ENCODE measurements at places on chromosomes 5 and 9.

DNA sequence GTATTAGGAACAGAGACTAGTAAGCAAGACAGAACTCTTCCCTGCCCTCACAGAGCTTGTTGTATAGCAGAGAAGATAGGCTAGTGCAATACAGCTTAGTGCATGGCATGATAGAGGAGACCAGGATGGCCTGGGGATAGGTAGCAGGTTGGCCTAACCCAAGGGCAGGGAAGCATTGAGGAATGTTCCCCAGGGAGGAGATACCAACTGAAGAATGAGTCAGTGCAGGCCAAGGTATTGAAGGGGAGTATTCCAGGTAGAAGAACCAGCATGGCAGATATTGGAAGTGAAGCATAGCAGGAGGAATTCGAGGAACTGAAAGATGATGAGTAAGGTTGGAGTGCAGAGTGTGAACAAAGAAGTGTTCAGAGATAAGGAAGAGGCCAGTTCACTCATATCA is 138.6 kb upstream of the DHFR start:
- no peak for DNase-seq

- peak; percentile 22 for DNase-seq
These were observed 92.4 kb downstream of the ARL15 start for GRCh38 chr5:54217826-54218503.

DNA sequence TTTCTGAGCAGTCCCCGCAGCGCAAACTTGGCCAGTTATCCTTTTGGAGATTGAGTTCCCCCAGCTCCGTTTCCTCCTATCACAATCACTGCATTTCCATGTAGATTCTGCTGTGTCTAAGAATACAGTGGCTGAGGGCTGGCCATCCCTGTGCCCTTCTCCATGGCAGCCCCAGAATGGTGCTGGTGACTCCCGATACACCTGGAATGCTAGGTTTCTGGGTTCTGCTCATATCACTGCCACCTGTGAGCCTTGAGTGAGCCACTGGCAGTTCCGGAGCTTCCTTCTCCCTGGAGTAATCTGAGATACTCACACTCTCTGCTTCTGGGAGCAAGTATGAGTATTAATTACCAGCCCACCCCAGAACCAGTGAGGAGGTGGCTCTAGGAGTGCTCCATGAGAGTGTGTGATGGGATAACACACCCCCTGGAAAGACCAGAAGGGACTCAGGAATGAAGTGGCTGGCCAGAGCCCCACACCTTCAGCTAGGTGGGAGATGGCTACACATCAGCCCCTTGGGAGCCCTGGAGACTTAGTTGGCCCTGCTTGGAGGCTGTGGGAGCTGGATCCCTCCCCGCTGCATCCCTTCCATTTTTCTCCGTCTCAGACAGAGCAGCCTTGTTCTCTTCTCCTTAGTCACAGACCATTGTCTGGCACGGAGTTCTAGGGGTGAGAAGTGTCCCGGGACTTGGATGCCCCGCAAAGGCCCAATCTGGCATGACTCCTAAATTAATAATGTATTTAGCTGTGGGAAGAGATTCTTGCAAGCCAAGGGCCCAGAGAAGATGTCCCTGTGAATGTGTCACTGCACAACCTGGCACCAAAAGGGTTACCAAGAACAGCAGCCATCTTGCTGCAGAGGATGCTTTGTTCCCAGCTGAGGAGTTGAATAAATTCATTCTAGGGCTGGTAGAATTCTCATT is 4.9 kb downstream of the PCDHGC5 start:
- no peak for DNase-seq

GRCh38 chr5:96433066-96433447 is at the start of gene PCSK1:
Gene PCSK1 (minus strand): TSS chr5:96433248. CDS start chr5:96433042, 206 bp downstream.
- no peak for DNase-seq

- DNase-seq, result peak; percentile 22
These were observed 87.0 kb downstream of the ANGPTL2 start for GRCh38 chr9:127035423-127035822.

- DNase-seq, result no peak
These were observed 364.6 kb downstream of the DMRT2 start for GRCh38 chr9:1414711-1415131.

DNA sequence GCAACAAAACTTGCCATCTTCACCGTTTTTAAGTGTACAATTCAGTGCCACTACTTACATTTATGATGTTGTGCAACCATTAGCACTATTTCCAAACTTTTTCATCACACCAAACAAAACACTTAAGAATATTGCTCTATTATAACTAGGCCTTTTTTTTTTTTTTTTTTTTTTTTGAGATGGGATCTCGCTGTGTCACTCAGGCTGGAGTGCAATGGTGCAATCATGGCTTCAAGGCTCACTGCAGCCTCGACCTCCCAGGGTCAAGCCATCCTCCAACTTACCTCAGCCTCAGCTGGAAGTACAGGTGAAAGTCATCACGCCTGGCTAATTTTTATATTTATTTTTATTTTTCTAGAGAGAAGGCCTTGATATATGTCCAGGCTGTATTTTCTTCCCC is 22.3 kb upstream of the LMNB1 start:
- no peak for DNase-seq

- peak; percentile 58 for DNase-seq
These were observed 138.8 kb downstream of the GRIA1 start for GRCh38 chr5:153629027-153629895.

- no peak for DNase-seq
These were observed 5.5 kb upstream of the RUSC2 start for GRCh38 chr9:35484406-35484805.

- no peak for DNase-seq
These were observed 342.3 kb downstream of the PLK2 start for GRCh38 chr5:58117542-58117941.

DNA sequence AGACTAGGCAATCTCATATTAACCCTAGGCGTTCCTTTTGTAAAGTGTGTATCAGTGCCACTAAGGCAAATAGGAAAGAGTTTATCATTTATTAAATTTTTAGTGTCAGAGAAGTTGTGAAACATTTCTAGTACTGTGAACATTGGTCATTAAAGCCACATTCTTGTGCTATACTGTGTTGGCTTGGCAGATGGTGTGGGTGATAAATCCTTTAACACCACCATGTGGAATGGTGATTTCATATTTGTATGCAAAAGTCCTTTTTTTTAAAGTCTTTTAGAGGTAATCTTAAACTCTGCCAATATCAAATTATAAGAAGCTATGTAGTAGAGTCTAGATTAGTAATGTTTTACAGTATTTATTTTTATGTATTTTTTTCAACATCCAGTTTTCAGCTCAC is 18.1 kb downstream of the SLC12A2 start:
- DNase-seq, result no peak

- peak; percentile 23 for DNase-seq
These were observed 28.6 kb upstream of the EPB41L4B start for GRCh38 chr9:109349421-109349846.

DNA sequence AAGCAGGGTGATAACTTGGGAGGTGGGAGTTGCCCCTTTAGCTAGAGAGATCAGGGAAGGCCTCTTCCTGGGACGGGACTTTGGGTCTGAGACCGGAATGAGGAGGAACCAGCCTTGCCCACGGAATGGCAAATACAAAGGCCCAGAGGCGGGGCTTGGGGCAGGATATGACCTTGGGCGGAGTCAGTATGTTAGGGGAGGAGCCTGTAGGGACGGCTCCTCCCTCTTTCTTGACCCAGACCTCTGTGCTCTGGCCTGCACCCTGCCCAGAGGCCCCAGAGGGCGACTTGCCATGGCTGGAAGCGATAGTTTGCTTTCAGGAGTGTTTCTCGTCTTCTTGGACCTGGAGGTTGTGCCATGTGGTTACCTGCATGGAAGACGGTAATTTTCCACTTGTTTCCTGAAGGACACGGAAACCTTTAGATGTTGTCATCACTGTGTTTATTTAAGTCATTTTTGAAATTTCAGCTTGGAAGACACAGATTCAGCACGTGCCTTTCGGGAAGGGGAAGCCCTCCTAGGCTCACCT is 85.6 kb downstream of the DAB2IP start:
- no peak for DNase-seq

DNA sequence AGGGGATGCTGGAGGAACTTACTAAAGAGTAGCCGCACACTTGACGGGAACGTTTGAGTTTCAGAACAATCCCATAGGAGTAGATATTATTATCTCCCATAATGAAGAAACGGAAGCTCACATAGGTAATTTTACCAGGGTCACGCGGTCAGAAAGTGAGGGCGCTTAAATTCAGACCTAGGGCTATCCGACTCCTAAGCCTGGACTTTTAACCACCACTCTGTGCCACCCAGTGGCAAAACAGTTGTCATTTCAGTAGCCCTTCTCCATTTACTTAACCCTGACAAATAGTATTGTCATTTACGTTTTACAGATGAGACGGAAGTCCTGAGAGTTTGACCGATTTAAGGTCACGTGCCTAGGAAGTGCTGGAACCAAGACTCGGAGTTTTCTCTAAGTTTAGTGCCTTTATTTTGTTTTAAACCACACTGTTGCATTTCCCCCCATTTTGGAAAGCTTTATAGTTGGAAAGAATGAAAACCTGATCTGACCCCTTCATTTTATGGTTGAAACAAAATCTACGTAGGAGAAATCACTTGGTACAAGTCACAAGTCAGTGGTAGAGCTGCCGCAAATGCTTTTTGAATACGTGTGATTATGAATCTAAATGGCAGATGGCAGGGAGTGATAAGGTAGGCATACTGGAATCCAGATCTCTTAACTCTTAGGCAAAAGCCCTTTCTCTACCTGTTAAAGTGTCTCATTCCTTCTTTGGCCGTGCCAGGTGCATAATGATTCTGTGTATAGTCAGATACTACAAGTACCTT is 650 bp downstream of the MRRF start:
- peak; percentile 17 for DNase-seq

DNA sequence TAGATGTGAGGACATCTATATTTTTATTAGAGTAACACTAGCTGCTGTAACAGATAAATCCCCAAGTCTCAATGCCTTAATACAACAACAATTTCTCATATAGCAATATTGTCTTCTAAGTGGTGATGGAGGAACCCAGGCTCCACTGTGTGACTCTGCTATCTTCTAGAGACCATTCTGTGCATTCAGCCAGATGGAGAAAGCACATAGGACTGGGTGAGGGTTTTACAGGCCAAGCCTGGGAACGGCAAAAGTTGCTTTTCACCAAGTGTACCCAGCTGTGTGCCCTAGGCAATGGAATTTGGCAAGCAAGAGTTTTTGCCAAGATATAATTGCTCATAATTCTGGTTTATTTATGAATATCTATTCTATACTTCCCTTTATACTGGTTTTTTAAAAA is 11.7 kb downstream of the RBM22 start:
- no peak for DNase-seq

DNA sequence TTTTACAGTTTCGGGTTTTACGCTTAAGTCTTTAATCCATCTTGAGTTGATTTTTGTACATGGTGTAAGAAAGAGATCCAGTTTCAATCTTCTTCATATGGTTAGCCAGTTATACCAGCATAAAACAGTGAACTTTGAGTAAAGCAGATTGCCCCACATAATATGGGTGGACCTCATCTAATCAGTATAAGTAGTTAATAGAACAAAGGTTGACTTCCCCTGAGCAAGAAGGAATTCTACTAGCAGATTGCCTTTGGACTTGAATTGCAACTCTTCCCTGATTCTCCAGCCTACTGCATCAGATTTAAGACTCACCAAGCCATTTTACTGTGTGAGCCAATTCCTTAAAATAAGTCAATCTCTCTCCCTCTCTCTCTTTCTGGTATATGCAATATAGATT is 173.2 kb downstream of the SNCAIP start:
- DNase-seq, result no peak

DNA sequence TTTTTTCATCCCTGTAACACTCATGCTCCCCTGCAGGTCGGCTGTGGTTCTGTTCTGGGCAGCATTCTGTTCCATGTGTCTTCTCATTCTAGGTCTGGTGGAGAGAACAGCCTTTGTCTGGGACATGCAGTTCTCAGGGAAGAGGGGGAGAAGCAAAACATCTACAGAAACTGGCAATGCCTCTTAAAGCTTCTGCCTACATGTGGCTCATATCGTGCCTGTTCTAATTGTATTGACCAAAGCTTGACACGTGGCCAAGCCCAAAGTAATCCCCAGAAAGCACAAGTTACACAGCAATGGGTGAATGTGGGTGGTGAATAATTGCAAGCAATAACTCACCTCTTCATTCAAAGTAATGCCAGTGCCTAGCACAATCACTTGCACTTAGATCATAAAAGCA is 218.2 kb upstream of the IL12B start:
- DNase-seq, result no peak

GRCh38 chr5:169592937-169593650 is 9.5 kb downstream of the SPDL1 start:
- DNase-seq, result no peak

GRCh38 chr5:116382032-116382873 is 192.4 kb downstream of the SEMA6A start:
- no peak for DNase-seq

GRCh38 chr5:132022737-132023136 is 11.3 kb upstream of the ACSL6 start:
- no peak for DNase-seq

DNA sequence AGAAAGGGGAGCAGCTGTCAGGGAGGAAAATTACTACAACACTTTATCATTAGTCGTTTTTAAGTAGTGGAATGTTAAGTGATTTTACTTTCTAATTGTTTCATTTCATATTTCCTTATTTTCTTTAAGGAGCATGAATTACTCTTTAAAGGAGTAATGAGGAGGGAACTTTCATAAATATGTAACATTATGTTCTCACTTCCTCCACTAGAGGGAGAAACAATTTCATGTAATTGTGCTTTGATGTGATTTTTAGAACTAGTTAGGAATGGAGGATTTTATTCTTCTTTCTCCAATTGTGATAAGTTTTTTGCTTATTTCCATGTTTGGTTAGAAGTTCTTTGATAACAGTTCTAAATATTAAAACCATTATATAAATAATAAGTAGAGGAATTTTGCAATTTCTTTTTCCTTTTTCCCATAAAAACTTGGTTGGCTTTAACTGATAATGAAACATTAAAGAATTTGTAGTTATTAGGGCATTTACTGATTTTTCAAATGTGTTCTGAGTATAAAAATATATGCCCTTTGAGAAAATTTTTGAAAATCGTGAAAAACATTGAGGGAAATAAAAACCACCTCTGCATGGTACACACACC is 25.6 kb downstream of the CEP78 start:
- peak; percentile 20 for DNase-seq

- DNase-seq, result no peak
These were observed 160.3 kb upstream of the TRPC7 start for GRCh38 chr5:136525597-136525996.

Data from hepatic stellate cell (primary cell).